ENCODE measurements at places on chromosomes 11 and 22. TPM values are rescaled to one million over a fixed set of nuclear protein-coding genes. Genes with fewer than 3 reads are reported as not detected.

RAC2 gene
- total RNA-seq = 499 TPM

FAM83F gene
- 0.11 TPM for total RNA-seq

TREH gene
- not detected for total RNA-seq

USP28 gene
- 38.4 TPM for total RNA-seq

TMEM191B gene
- 0.62 TPM for total RNA-seq

MYO7A gene
- total RNA-seq = 0.30 TPM

SCT gene
- not detected for total RNA-seq

GAB4 gene
- total RNA-seq = not detected

DNA sequence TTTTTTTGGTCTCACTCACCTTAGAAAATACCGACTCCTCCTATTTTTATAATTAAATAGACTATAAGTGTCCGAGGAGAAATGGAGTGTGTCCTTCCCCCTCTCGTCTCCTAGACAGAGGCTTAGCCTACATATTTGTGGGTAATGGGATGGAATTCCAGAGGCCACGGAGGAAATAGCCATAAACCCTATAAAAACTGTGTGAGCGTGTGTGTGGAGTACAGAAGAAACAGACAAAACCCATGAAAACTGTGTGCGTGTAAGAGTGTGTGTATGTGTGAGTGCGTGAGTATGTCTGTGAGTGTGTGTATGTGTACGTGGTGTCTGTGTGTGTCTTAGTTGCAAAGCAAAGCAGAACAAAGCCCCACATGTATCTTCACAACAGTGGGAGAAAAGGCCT lies 883.5 kb downstream of the OPCML start:
- no peaks in the 10 kb centered on the region for H3K4me1 ChIP-seq
- H3K36me3 ChIP-seq = no peaks in the 10 kb centered on the region
- H3K27me3 ChIP-seq = no peaks in the 10 kb centered on the region
- no peak overlapping the region for H3K4me3 ChIP-seq
- DNase-seq = no peak

DNA sequence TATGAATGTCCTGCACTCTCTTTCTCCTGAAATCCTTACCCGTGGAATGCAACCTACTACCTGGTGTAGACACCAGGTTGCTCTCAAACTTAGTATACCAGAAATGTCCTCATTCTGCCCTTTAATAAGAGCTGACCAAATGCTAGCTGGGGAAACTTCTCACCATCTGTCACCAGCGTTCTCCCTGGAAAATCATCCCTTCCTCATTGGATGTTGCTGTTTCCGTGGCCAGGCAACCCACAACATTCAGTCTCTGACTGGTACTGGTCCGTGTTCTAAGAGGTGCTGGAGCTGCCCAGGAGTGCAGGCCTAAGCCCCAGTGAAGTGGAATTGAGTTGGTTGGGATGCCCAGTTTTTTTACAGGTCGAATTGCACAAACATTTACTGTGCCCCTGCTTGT lies 40.7 kb upstream of the RAB1B start:
- H3K36me3 ChIP-seq = peaks cover 41% of the 10 kb centered on the region
- H3K4me3 ChIP-seq = no peak overlapping the region
- DNase-seq = no peak
- H3K27ac ChIP-seq = no peak overlapping the region
- H3K27me3 ChIP-seq = no peaks in the 10 kb centered on the region

DNA sequence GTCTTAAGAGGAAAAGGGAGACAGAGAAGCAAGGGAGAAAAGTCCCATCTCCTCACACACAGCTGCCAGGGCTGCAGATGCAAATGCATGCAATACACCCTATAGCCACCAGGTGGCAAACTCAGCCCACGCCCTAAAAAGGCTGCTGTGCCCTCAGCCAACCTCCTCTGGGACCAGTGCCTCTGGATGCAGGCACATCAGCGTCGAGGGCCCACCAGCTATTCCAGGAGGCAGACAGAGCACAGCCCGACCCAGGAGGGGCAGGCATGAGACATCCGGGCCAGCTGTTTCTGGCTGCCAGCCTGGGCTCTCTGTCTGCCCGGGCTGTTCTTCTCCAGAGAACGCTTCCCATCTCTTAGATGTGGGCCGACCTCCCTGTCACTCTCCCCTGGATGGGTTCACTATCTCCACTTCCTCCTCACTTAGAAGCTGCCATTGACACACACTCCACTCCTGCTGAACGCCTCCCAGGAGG lies 39.7 kb downstream of the TPBGL start:
- peaks cover 6% of the 10 kb centered on the region for H3K36me3 ChIP-seq
- H3K4me1 ChIP-seq = peaks cover 18% of the 10 kb centered on the region
- H3K27ac ChIP-seq = no peak overlapping the region
- no peak overlapping the region for H3K4me3 ChIP-seq
- H3K27me3 ChIP-seq = no peaks in the 10 kb centered on the region
